AG04450 (cell line): ENCODE measurements at places on chromosomes 16 and 17.

- DNase-seq: no peak
Observed at GRCh38 chr16:83842756-83843507, 35.2 kb downstream of the HSBP1 start.

DNA sequence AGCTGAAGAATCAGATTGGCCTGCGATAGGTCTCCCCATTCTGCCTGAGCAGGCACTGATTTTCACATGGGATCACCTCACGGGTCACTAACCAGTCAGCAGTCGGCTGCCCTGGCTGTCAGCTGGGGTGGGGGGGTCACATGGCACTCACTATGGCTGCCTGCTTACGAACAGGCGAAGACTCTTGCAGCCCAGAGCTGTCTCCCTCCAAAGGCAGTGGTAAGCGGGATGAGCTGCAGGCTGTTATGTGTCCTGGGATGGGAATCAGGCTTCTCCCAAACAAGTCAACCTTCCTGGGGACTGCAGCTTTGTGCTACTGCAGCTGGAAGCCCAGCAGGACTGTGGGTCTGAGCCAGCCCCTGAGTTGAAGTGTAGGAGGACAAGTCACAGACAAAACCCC is 29.0 kb upstream of the ADORA2B start:
- DNase-seq: no peak

- DNase-seq: no peak
Observed at GRCh38 chr17:71115669-71115972, 946.3 kb downstream of the KCNJ2 start.

DNA sequence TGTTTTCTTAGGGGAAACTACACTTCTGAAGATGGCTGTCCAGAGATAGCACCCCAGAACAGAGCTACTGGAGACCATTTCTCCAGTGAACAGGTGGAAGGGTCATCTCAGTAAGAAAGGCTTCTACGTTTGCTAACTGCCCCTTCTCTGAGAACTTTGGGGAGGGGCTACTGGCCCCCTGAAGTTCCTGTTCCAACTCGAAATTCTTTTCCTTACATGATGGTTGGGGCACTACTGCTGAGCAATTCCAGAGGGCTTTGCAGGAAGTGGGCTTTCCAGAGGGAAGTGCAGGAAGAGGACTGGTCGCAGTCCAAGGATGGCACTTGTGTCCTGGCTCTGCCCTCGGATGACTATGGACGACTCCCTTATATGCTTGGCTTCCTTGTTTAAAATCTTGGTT is 31.2 kb downstream of the TOM1L2 start:
- DNase-seq: no peak

GRCh38 chr17:62880120-62880519 is 72.0 kb upstream of the MARCHF10 start:
- DNase-seq: no peak

- DNase-seq: no peak
Observed at GRCh38 chr17:46868689-46869187, 17.4 kb downstream of the WNT9B start.

DNA sequence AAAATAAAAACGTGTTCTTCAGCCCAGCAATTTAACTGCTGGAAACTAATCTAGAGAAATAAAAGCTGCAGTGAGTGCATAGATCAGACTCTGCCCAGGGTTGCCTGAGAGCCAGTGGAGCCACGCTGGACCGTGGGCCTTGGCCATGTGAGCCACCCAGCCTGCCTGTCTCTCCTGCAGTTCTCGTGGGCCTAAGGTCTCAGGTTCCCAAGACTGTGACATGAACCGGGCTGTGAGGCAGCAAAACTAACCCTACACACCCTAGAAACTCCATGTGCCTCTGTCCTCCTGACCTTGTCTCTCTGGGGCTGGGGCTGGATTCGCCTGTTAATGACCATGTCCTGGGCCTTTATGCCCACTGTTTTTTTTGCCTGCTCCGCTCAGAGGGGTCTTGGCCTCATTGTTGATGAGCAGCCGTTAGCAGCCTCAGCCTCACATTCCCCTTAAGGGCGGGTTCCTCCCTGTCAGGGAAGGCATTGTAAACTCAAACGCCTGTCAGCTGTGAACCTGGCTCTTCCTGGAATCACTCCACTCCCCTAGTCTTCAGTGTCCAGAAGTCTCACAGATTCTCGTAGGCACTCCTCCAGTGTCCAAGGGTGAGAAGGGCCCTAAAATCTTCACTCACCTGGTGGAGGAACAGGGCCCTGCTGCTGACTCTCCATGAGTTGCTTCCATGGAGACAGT is 16.9 kb downstream of the C16orf90 start:
- DNase-seq: no peak

DNA sequence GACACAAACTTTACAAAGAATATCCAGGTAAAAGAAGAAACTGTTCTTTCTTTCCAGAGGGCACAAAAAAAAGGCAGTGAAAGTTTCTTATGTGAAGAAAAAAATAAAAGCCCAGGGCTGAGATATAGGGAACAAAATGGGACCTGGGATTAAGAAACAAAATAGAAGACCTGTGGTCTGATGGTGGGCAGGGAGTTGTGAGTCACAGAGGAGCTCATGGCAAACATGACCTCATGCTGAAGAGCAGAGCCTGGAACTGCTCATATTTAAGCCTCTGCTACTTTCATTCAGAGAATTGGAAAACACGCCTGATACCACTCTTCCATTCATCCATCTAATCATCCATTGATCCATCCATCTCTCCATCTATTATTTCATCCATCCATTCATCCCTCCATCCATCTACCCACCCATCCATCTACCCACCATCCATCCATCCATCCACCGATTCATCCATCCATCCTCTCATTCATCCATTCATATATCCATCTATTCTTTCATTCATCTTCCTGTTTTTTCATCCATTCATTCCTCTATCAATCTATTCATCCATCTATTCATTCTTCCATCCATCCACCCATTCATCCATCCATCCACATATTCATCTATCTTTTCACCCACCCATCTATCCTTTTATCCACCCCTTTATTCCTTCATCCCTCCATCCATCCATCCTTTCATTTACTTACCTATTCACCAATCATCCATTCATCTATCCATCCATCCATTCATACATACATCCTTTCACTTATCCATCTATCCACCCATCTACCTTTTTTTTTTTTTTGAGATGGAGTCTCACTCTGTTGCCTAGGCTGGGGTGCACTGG is 30.0 kb downstream of the WFDC1 start:
- no peak for DNase-seq

- no peak for DNase-seq
Observed at GRCh38 chr17:58270476-58271215, 10.1 kb downstream of the MPO start.

DNA sequence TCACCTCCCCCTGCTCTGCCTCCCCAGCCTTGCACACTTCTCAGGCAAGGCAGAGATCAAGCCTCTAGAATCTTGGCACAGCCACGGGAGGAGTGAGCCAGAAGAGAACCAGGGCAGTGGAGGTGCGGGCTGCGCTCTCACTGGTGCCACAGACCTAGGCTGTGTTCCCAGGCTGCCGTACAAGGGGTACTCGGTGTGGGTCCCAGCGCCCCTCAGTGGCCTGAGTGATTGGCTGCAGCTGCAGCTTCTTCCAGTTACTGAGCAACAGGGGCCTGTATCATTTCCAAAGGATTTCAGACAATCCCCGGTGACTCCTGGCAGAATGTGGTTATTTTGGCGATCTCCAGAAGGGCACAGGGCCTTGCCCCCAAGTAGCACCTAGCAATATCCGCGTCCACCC is 1852.1 kb downstream of the TP53TG3F start:
- no peak for DNase-seq

- DNase-seq: no peak
Observed at GRCh38 chr16:85415196-85416090, 197.7 kb upstream of the GSE1 start.

DNA sequence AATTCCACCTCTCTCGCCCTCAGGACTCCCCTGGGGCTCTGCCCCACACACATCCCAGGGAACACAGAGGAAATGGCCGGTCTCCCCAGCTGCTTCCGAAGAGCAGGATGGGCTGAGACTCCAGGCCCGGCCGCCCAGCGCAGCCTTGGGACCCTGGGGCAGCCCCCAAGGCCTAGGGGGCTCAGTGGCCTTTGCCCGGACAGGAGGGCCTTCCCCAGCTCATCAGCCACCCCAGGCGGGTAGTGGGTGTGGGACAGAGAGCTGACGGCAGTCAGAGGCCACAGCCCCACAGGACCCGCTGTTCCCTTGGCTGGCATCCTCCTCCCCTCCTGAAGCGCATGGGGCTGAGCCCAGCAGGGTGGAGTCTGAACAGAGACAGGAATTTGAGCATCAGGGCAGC is 6.2 kb upstream of the CBFA2T3 start:
- no peak for DNase-seq

- no peak for DNase-seq
Observed at GRCh38 chr17:5238333-5238732, 3.7 kb upstream of the SCIMP start.

DNA sequence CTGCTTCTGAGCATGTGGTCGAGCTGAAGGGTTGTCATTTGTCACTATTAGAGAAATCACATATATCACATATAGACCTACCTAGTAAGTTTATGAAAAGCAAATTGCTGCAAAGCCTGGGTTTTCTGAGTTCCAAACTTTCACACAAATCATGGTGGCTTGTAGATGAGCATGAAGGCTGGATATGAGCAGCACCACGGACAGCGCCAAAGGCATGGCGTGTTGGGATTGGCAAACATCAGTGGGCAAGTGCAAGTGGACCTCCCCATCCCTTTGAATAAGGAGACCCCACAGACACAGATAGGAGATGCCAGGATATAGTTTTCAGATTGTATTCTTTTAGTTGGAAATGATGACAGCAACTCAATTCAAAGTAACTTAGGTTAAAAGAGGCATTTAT is 77.6 kb upstream of the CACNG3 start:
- no peak for DNase-seq

DNA sequence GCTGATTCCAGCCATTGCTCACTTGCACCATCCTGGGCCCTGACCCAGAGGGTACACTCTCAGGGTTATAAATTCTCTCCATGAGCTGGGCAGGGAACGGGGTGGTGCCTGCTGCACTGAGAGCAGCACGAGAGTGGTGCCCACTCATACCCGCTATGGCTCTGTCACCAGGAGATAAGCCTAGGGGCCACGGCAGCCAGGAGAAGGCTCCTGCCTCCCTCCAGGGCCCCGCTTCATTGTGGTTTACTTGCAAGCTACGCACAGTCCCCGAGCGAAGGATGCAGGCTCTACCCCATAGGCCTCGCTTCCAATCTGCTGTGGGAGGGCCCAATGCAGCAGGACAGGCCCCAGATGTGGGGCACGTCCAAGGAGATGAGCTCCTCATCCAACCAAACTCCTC is 48.5 kb downstream of the VAC14 start:
- DNase-seq: no peak
